LNCaP clone FGC (cell line): ENCODE measurements at places on chromosomes 11 and 22.
A peak's percentile ranks its signal among the peaks of the same experiment; 100 is the strongest.

- DNase-seq = no peak
Measured at GRCh38 chr11:114395736-114396135, 4.6 kb downstream of the C11orf71 start.

GRCh38 chr22:37751449-37752188 lies 54.8 kb downstream of the TRIOBP start:
- no peak for DNase-seq

DNA sequence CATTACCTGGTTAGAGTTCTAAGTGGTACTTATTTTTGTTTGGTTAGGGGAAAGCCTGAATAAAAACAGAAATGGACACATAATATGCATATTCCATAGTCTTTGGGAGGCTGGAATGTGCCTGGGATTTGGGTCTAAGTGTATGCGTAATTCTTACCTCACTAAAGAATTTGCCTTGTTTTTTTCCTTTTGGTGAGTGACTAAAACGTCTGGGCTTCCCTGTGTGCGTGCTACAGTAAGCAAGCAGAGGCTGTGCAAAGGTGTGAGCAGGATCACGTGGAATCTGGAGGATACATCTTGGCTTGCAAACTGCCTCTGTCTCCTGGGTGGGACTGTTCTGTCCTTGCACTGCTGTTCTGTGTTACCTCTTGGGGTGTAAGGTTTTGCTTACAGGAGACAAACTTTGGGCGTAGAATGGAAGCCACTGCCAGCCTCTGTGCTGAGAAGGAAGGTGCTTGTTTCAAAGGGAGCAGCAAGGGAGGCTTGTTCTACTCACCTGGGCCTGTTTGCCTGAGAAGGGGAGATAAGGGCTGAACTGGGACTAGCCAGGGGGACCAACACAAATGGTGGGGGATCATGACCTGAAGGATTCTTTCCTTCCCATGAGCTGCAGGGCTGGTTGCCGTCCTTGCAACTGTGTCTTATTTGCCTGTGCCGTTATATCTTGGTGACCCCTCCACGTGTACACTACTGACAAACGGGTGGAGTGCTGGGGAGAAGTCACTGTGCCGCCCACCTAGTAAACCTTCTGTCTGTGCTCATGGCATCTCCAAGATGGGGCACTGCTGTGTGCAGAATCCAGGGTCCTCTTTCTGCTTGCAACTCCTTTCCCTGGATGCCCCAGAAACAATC lies 4.5 kb downstream of the NEAT1 start:
- DNase-seq = peak; percentile 78

GRCh38 chr11:120211522-120212258 lies 858 bp downstream of the OAF start:
- DNase-seq = no peak

GRCh38 chr22:41576877-41577276 lies 12.8 kb downstream of the PMM1 start:
- DNase-seq = no peak

DNA sequence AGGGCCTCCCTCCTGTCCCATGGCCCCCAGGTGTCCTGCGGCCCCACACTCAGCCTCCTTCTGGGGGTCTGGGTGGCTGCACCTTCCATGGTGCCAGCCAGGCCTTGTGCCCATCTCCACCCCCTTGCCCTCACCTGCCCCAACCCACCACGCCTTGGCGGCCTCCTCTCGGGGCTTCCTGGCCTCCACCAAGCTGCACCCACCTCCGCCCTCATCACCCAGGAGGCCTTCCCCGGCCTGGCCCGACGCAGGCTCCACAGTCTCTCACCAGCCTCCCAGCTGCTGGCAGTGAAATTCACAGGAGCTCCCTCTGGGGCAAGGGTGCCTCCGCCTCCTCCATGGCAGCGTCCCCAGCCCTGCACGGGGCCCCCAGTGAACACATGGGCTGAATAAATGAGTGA lies 35.9 kb upstream of the WNT7B start:
- no peak for DNase-seq

GRCh38 chr11:78420796-78421209 lies 3.2 kb upstream of the GAB2 start:
- DNase-seq = no peak

- DNase-seq = no peak
Measured at GRCh38 chr11:61011950-61012736, 40.7 kb downstream of the CD6 start.

- no peak for DNase-seq
Measured at GRCh38 chr11:9947231-9947864, 283.5 kb downstream of the SWAP70 start.

- DNase-seq = no peak
Measured at GRCh38 chr22:45571089-45571488, 68.4 kb downstream of the FBLN1 start.

DNA sequence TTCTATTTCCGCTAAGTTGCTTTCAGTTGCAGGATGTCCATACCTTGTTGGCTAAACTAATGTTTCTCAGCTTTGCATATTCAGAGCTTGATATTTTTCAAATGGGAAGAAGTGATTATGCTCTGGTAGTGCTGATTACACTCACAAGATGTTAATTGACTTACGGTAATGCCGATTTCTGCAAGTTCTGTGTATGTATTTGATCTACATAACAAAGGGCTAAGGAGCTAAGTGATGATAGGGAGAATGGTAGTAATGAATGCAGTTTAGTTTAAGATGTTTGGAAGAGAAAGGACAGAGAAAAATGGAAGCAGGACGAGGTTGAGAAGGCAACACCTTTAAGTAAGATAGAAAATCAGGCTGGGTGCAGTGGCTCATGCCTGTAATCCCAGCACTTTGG lies 61.4 kb downstream of the FAM83F start:
- DNase-seq = no peak

- no peak for DNase-seq
Measured at GRCh38 chr11:110367571-110367970, 62.2 kb upstream of the FDX1 start.

GRCh38 chr11:79314906-79315689 lies 125.7 kb downstream of the TENM4 start:
- DNase-seq = no peak

DNA sequence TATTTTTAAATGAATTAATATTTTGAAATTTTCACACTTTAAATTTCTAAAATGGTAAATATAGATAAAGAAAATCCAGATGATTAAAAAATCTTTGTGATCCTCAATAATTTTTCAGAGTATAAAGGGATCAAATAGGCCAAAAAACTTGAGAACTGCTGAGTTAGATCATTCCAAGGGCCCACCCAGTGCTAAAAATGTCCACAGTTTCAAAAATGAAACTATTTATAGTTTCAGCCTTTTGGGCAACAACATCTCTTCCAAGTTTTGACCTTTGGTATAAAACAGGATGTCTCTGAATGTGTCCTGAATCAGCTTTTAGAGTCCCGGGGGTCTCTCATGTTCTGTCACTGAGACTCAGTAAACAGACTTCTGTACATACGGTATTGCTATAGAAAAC lies 20.9 kb upstream of the BAIAP2L2 start:
- DNase-seq = no peak

DNA sequence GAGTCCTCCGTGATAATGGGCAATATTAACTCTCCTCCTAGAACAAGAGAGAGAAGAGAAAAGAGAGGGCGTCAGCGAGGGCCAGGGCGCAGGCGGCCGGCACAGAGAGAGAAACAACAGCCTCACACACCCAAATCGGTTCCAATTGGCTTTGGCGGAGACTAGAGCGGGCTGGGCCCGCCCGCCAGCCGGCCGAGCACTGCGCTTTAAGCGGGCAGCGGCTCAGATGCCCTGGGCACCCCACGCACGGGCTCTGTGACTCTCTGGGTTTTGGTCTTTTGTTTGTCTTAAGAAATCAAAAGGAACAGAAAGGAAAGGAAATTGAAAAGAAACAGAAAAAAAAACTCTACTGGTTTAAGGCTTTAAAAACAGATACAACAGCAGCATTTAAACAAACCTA lies 17.0 kb downstream of the SLC22A12 start:
- no peak for DNase-seq

DNA sequence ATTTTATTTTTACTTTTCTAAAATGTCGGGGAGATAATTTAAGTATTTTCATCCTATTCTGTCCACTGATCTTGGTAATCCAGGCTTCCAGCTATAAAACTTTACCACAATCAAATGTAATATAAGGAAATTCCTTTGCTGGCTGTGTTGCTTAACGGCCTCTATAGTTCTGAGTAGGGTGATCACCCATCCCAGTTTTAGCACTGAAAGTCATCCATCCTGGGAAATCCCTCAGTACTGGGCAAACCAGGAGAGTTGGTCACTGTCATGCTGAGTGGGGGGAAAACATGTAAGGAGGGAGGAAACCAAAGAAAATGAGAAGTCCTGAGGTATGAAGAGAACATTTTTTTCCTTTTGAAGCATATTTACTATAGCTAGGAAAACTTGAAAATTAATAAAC lies 12.8 kb upstream of the BACE1-AS start:
- DNase-seq = no peak

- no peak for DNase-seq
Measured at GRCh38 chr11:111605681-111606080, 3.4 kb downstream of the SIK2 start.

DNA sequence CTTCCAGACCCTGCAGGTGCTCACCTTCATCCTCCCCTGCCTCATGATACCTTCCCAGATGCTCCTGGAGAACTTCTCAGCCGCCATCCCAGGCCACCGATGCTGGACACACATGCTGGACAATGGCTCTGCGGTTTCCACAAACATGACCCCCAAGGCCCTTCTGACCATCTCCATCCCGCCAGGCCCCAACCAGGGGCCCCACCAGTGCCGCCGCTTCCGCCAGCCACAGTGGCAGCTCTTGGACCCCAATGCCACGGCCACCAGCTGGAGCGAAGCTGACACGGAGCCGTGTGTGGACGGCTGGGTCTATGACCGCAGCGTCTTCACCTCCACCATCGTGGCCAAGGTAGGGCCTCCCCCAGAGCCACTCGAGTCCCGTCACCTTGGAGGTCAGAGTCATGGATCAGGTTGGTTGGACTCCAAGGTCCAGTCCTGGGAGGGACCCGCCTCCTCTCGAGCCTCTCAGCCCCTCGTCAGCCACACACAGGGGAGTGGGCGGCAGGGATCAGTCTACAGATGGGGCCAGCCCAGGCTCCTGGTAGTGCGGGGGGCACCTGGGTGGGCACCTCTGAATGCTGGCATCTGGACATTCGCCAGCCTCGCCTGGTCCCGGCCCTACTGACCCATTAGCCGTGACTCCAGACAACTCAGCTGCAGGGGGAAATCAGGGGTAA lies 34.8 kb upstream of the SLC22A12 start:
- no peak for DNase-seq

DNA sequence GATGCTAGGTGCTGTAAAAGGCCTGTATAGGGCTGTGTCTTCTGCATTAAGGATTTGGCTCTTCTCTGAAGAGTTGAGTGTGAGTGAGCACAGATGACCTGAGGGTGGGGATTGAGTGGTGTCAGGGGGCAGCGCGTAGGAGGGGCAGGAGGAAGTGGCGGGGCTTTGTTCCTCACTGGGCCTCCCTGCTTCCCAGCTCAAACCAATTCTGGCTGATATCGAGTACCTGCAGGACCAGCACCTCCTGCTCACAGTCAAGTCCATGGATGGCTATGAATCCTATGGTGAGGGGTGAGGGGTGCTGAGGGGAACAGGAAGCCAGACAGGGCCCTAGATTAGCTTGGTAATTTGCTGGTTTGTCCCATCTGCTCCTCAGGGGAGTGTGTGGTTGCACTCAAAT lies 9.1 kb downstream of the PHOX2A start:
- no peak for DNase-seq

GRCh38 chr11:121964591-121964990 lies 151.4 kb downstream of the BLID start:
- no peak for DNase-seq

- no peak for DNase-seq
Measured at GRCh38 chr11:29293825-29294224, 723.0 kb downstream of the KCNA4 start.

DNA sequence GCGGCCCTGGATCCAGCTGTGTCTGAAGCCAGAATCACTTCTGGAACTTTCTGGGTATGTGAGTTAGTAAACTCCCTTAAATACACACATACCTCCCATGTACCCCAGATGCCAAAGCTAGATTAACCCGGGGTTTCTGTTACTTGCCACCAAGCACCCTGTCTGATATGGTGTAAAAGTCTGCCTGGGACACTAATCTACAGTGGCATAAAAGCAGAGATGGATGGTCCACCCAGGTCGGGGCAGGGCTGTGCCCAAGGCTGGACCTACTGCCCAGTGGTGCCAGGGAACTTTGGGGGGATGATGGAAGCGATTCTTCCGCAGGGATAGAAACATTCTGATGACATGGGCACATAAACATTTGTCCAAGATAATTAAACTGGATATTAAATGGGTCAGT lies 12.7 kb downstream of the MRGPRF start:
- no peak for DNase-seq

GRCh38 chr11:47589977-47590861 lies 3.7 kb downstream of the FAM180B start:
- no peak for DNase-seq

- DNase-seq = no peak
Measured at GRCh38 chr22:40463683-40464082, 93.3 kb downstream of the SGSM3 start.

- DNase-seq = no peak
Measured at GRCh38 chr22:39259666-39260065, 14.9 kb upstream of the PDGFB start.

- no peak for DNase-seq
Measured at GRCh38 chr22:46967445-46968358, 205.3 kb downstream of the TBC1D22A start.

DNA sequence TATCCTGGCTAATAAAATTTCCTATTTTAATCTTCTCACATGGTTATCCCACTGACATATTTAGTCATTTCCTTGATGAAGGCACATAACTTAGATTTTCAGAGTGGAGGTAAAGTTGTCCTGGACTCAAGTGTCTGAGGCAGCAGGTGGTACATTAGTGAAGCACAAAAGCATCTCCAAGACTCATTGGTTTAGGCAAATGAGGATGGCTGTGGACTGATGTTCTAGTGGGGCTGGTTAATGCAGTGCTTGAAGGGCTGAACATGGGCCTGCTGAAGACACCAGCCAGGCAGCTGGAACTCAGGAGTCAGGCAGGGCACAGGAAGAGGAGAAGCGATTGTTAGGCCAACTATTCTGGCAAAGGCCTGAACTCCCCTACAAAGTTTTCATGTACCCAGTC lies 76.3 kb upstream of the SESN3 start:
- no peak for DNase-seq

DNA sequence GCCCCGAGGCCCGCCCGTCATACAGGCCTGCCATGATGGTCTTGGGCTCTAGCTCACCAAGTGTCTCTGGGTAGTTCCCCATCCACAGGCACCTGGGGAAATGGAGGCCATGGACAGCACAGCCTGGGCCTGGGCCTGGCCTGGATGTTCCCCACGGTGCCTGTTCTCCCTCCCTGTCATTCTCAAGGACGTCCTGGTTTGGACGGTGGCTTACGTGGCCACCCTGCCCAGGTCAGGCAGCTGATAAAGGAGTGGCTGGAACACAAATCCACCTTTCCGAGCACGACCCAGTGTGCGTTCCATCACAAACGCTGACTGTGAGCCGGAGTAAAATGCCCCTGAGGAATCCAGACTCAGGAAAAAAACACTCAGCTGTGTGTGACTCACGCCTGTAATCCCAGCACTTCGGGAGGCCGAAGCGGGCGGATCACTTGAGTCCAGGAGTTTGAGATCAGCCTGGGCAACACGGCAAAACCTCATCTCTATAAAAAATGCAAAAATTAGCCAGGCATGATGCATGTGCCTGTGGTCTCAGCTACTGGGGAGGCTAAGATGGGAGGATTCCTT lies 41.2 kb upstream of the TESMIN start:
- DNase-seq = no peak

GRCh38 chr11:64677441-64678023 lies 45.5 kb downstream of the NRXN2 start:
- DNase-seq = no peak

GRCh38 chr22:45768490-45768889 lies 96.9 kb downstream of the ATXN10 start:
- DNase-seq = no peak
